Cortex of kidney (tissue), 1 donor: ENCODE measurements at places on chromosomes 13 and 19.

GRCh38 chr19:1302533-1303239, 17.0 kb downstream of the EFNA2 start:
- DNase-seq, result no peak

GRCh38 chr13:73278186-73278585, 219.4 kb downstream of the KLF5 start:
- no peak for DNase-seq

DNA sequence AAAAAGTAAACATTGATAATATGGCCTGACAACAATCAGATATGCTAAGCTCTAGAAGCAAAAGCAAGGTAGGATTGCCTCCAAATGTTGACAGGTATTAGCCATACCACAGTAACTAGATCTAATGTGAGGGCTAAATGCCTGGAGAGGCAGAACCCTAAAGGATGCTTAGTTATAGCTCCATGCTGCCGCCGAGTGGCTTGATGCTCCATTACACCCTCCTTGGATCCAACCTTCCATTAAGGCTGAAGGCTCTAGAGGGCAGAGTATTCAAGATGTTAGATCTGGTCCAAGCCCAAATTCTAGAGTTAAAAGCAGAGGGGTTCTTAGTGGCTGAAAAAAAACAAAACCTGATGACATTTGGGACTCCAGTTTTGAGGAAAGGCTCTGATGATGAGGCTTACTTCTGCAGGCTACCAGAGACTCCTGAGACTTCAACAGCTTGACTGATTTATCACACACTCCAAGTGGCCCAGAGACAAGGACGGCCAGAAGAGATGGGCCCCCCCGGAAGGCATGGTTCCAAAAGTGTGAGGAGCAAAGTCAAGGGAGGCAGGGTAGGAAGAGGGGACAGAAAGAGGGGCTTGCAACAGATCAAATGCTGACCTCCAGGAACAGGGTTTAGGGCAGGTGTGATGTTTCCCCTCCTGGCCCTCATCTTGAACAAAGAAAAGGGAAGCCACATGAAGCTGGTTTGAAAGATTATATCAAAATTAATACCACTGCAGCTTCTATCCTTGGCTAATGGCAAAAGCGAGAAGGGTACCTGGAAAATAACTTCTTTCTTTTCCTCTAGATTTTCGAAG, 21.9 kb upstream of the CPB2 start:
- DNase-seq, result no peak

DNA sequence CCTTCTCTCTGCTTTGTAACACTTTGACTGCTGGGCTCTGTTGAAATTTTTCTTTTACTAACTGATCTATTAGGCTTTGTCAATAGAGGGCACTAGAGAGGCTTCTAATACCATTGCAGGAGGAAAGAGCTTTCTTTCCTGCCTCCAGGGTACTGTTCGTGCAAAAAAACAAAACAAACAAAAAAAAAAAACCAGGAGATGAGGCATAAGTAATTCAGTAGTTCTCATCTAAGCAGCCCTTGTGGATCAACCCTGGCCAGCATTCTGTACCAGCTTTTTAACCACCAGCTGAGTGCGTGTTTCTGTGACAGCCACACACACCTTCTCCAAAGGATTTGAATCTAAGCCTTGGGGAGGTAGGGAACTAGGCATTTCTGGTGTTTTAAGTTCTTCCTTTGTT, 1707.6 kb upstream of the SLC10A2 start:
- no peak for DNase-seq

- DNase-seq, result no peak
Observed at GRCh38 chr13:103046676-103047075, 19.5 kb downstream of the SLC10A2 start.

- DNase-seq, result no peak
Observed at GRCh38 chr13:34381228-34381627, 560.8 kb upstream of the NBEA start.

GRCh38 chr13:25874907-25875306, 176.9 kb downstream of the SHISA2 start:
- DNase-seq, result no peak

DNA sequence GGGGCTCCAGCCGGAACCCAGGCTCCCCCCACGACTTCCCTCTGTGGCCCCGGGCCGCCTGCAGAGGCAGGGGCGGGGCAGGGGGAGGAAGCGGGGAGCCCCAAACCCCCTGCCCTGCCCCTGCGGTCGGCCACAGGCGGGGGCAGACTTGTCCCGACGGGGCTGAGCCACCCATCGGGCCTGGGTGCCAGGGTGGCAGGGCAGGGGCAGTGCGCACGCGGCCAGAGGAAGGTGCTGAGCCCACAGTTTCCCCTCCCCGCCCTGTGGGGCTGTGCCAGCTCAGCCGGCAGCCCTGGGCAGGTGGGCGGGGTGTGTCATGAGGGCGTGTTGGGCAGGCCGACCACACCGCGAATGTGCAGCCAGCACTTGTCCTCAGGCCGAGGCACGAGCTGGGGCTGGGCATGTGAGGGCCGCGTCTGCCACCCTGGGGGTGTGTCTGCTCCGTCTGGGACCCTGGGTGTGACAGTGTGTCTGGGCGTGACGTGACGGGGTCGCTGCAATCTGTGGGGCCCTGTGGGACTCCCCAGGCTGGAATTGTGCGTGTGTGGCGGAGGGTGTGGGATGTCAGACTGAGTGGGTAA, 17.7 kb downstream of the CCDC97 start:
- DNase-seq, result no peak

DNA sequence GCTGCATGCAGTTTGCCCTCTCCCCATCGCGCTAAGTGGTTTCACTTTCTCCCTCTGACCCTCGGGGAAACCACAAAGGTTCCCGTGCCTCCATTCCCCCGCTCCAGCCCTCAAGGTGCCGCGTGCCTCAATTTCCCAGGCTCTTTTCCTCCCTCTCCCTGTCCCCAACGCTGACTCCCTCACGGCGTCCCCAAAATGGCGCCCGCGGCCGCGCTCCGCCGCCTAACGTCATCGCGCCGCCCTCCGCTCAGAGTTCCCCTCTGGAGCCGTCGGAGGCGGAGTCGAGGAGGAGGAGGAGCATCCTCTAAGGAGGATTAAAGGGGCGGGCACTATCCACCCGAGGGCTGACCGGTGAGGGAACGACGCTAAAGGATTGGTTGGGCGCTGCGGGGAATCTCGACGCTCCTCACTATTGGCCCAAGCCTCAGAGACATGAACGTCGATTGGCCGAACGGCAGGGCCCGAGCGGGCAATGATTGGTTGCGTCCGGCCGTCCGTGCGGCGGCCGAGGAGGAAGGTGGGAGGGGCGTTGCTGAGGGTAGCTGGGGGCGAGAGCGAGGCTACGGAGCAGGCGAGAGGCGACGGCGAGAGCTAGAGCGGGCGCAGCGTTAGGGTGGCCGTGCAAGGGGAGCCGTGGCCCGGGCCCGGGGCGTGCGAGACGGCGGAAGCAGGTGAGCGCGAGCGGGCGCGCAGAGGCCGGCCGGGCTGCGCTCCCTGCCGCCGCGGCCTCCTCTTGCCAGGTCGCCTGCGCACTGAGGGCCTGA, at the start of gene ZNF574:
TSS of gene ZNF574 (plus strand) at position 551 of the 764 bp plus-strand sequence. CDS start 2,441 bp downstream, outside the sequence.
- peak; percentile 99 for DNase-seq

- no peak for DNase-seq
Observed at GRCh38 chr13:101433895-101434294, 17.6 kb upstream of the NALCN start.

- no peak for DNase-seq
Observed at GRCh38 chr13:29575098-29575497, 20.4 kb downstream of the SLC7A1 start.

DNA sequence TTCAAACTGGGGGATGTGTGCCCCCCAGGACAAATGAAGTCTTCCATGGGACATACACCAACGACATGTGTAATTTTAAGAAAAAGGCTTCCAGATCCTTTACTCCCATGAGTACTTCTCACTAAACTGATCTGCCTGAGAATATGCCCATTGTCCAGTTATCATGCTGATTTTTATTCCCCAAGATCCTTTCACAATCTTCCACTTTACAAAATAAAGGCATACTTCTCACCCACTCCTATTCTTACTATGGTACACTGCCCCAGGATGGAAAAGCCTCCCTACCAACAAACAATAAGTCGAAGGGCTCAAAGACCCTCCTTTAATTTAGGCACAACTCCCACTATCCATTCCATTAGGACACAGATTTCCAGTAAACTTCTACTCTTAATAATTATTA, 3.5 kb downstream of the SPART start:
- no peak for DNase-seq

GRCh38 chr13:76239031-76239680, 603.0 kb downstream of the LMO7 start:
- no peak for DNase-seq

- no peak for DNase-seq
Observed at GRCh38 chr13:37094840-37095239, 10.6 kb downstream of the CSNK1A1L start.

DNA sequence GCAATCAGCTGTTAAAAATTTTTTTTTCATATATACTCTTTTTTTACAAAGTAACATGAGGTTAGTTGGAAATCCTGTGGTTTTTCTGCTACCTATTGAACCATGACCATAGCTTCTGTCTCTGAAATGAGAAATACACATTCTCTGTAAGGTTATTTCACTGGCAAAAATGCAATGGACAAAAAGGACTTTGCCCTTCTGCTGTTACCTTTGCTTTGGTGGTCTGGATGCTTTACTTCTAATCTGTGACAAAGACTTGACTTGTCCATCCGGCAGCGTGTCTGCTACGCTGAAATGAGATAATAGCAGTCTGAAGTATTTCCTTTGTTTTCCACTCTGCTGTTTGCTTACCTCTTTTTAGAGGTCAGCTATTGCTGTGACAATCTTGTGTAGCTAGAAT, 412.8 kb downstream of the SLITRK6 start:
- DNase-seq, result no peak

- no peak for DNase-seq
Observed at GRCh38 chr13:47085346-47085745, 188.5 kb upstream of the HTR2A start.
